ENCODE measurements at places on chromosomes 3 and 15. TPM values are rescaled to one million over a fixed set of nuclear protein-coding genes. Genes with fewer than 3 reads are reported as not detected.

GRCh38 chr15:55907797-55908196 lies 85.6 kb downstream of the NEDD4 start:
- H3K27ac ChIP-seq, result no peak overlapping the region
- no peak overlapping the region for H3K4me3 ChIP-seq
- H3K4me1 ChIP-seq, result no peaks in the 10 kb centered on the region
- DNase-seq, result no peak

- H3K4me3 ChIP-seq, result no peak overlapping the region
- no peak overlapping the region for H3K27ac ChIP-seq
- H3K36me3 ChIP-seq, result no peaks in the 10 kb centered on the region
These were observed 12.3 kb downstream of the TM4SF18 start for GRCh38 chr3:149321136-149321535.

DNA sequence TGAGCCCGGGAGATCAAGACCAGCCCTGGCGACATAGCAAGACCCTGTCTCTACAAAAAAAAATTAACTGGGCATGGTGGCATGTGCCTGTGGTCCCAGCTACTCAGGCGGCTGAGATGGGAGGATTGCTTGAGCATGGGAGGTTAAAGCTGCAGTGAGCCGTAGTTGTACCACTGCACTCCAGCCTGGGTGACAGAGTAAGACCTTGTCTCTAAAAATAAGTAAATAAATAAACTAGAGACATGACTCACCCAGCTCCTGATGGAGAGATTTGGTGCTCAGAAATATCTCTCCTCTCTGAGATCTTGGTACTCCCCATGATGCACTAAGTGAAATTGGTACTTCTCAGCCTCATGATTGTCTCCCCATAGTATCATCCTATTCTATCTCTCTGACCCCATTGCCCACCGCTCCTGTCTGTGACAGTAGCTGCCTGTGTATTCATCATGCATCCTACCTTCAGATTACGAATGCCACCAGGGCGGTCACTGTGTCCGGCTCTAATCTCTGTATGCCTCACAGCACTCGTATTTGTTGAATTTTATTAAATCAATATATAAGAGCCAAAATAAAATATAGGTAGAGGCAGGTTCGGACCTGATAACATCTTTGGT lies 50.9 kb downstream of the ABHD2 start:
- no peak overlapping the region for H3K4me3 ChIP-seq
- peak overlapping the region; percentile 68 for H3K27ac ChIP-seq
- no peaks in the 10 kb centered on the region for H3K36me3 ChIP-seq
- peaks cover 15% of the 10 kb centered on the region for H3K4me1 ChIP-seq

GRCh38 chr3:185935465-185936272 lies 2.1 kb downstream of the TRA2B start:
- no peaks in the 10 kb centered on the region for H3K27me3 ChIP-seq
- H3K27ac ChIP-seq, result no peak overlapping the region
- peak overlapping the region; percentile 46 for H3K4me3 ChIP-seq
- H3K4me1 ChIP-seq, result peaks cover 24% of the 10 kb centered on the region
- peak; percentile 71 for DNase-seq

Gene TLR9
- total RNA-seq, result 1.1 TPM

Gene PLCB2
- total RNA-seq, result 76.7 TPM

Measured in lung (tissue), 17 donors.